ENCODE measurements at places on chromosomes 2 and 18.

DNA sequence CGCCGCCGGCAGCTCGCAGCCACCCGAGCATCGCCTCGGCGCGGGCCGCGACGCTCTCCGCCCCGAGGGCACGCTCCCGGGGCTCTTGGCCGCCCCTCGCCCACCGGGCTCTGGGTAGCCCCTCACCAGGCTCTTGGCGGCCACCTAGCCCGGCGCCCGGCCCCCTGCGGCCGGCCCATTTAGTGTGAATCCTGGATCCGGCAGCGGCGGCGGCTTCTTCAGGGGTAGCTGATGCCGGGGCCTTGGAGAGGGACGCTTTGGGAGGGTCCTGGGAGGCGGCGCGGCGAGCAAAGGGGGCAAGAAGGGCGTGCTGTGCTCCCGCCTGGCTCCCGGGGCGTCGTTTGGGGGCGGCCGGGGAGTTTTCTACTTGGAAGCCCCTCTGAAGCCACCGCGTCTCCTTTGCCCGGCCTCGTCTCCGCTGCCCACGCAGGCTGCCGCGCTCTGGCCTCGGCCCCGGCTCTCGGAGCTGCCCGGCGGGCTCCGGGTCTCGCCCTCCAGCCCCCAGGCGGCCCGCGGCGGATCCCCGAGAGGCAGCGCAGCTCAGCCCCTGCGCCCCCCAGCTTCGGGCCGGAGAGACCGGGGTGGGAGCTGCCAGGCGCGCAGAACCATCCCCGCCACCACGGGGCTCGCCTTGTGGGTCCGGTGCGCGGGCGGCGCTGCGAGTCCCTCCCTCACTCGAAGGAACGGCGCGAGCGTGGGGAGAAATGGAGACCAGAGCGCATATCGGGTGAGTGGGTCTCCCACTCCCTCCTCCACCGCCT, 509 bp downstream of the PIEZO2 start:
- DNase-seq: no peak

GRCh38 chr2:150230004-150230403, 257.5 kb downstream of the RND3 start:
- DNase-seq: no peak

DNA sequence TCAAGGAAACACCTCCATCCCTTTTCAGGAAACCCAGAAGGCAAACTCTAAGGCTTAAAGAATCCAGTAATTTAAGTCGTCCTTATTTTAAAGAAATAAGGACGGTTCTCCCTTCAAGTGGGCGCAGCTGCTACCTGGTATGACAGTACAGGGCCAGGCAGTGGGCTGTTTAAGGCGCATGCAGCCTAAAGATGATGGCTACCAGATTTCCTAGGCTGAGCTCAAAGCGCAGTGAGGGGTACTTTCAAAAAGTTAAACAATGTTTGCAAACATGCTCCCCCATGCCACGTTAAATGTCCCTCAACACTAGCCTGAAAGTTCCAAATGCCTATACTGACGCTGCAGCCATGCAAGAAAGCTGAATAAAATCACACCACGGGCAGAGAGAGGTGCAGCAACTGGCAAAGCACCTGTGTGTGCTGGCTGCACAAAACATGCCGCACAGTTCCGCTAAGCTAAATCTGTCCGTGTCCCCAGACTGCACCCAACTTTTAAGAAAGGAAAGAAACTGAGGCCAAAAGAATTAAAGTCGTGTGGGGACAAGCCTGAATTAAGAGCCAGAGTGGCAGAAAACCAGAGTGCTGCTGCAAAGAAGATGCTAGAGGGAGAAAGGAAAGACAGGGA, 583 bp downstream of the HIBCH start:
- peak; percentile 9 for DNase-seq

GRCh38 chr2:240404174-240404852, 31.1 kb upstream of the GPC1 start:
- no peak for DNase-seq

DNA sequence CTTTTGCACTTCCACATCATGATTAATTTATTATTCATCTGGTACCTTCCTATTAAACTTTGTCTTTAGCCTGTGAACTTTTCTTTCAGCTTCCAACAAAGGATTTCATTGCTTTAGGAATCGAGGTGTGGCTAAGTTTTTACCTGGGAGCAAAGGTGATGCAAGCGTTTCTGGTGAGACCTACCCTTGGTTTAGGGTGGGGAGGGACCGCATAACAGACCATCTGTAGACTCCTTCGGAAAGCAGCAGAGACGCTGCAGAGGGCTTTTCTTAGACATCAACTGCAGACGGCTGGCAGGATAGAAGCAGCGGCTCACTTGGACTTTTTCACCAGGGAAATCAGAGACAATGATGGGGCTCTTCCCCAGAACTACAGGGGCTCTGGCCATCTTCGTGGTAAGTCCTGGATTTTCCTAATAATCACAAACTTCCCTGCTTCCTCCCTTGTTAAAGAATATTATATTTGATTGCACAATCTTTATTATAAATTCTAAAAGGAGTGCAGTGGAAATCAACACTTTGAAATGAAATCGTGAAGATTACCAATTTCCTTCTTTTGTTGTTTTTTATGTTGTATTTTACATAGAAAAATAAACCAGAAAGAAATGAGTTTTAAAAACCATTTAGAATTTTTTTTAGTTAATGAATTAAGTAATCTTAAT, at the start of gene DSG3:
DSG3 (plus strand) TSS at position 212 of the 662 bp plus-strand sequence; CDS start at position 349, 137 bp downstream.
- no peak for DNase-seq

- DNase-seq: no peak
Observed at GRCh38 chr2:207490441-207490840, 39.3 kb upstream of the CREB1 start.

DNA sequence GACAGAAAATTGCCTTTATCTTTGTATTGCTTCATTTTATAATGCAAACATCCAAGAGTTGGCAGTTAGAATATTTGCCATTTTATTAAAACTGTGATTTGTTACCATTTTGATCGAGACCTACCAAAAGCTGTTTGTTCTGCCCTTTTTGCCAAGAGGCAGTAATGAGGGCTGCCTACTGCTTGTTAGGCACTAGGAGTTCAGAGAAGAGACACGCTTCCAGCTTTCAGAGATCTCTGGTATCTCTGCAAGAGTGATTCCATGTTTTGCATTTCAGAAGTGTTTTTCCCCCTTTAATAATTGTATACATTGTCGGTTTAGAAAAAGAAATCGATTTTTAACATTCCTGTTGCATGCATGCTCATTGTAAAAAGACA, 628 bp downstream of the MRPL30 start:
- DNase-seq: peak; percentile 6

GRCh38 chr2:46943881-46944798, 28.5 kb upstream of the MCFD2 start:
- DNase-seq: no peak

GRCh38 chr18:62797329-62797728, 82.0 kb downstream of the PHLPP1 start:
- DNase-seq: no peak

- DNase-seq: no peak
Observed at GRCh38 chr2:64422466-64422865, 31.5 kb upstream of the LGALSL start.

GRCh38 chr2:195532628-195533271, 124.3 kb upstream of the SLC39A10 start:
- peak; percentile 56 for DNase-seq

GRCh38 chr2:170142502-170142901, 35.4 kb upstream of the MYO3B start:
- DNase-seq: no peak
